NCI-H774 (cell line): ENCODE measurements at places on chromosomes 3 and 15.

DNA sequence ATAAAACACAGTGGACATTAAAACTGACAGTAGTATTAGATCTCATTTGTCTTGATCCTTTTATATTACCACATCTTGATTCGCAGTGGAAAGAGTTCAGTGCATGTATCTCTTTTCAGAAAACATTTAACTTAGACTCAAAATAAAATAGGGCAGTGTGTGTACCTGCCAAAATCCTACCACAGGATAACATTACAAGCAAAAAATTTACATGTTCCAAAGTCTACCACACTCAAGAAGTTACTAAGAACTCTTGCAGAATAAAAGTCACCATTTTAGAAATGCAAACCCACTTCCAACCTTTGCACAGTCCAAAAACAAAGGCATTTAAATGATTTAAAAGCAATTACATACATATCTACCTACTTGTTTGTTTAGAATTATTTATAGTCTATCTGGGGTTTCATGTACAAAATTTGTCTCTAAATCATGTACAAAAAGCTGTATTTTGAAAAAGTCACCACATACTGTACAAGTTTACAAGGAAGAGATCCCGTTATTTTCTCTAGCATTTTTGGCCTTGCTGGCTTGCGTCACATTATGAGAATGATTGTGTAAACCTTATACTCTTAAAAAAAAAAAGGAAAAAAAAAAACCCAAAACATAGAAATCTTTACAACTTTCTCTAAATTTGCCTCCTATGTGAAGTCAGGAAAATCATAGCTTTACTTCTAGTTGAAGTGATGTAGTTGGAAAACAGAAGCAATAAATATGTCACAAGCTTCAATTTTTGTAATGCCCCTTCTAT lies 153.8 kb downstream of the ADAM10 start:
- no peak for DNase-seq

GRCh38 chr3:4731543-4732111 lies 238.5 kb downstream of the ITPR1 start:
- no peak for DNase-seq

GRCh38 chr15:64070965-64071851 lies 22.4 kb downstream of the CIAO2A start:
- DNase-seq: no peak

- DNase-seq: no peak
Measured at GRCh38 chr3:133999891-134000685, 29.6 kb downstream of the SLCO2A1 start.

DNA sequence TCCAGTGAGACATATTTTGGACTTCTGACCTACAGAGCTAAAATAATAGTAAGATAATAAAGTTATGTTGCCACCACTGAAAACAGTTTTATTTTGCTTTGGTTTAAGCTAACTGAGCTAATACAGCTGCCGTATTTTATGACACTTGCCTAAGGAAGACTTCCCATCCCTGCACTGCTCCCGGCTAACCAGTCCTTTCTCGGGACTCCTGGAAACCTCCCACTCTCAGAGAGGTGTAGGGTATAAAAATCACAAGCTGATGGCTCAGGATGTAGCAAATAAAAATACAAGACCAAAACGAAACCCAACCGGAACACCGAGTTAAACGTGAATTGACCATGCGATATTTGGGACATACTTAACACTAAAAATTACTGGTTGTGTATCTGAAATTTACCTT lies 448 bp upstream of the KBTBD12 start:
- DNase-seq: no peak

DNA sequence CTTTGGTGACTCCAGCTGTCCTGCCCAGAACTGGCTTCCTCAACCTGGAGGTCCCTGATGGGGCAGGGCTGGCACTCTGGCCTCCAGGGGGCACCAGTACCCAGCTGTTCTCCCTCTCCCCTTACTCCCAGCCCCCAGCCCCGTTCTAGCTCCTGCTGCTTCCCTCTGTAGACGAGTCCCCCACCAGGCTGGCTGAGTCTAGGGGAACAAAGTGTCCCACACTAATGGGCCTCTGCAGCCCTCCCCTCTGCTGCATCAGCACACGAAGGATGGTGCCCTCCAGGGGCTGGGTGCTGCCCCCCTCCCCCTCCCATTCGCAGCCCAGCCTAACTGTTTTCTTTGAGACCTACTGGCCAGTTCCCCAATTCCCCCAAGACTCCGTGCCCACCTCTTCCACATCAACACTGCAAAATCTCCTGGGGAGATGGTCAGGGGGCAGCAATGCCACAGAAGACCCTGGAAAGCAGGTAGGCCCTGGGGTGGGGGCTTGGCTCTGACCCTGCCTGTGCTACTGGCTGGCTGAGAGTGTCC lies 4.2 kb downstream of the RHCG start:
- no peak for DNase-seq

GRCh38 chr3:170572665-170573253 lies 13.1 kb downstream of the SLC7A14 start:
- DNase-seq: no peak

GRCh38 chr15:79948095-79948695 lies 22.8 kb downstream of the BCL2A1 start:
- DNase-seq: no peak

DNA sequence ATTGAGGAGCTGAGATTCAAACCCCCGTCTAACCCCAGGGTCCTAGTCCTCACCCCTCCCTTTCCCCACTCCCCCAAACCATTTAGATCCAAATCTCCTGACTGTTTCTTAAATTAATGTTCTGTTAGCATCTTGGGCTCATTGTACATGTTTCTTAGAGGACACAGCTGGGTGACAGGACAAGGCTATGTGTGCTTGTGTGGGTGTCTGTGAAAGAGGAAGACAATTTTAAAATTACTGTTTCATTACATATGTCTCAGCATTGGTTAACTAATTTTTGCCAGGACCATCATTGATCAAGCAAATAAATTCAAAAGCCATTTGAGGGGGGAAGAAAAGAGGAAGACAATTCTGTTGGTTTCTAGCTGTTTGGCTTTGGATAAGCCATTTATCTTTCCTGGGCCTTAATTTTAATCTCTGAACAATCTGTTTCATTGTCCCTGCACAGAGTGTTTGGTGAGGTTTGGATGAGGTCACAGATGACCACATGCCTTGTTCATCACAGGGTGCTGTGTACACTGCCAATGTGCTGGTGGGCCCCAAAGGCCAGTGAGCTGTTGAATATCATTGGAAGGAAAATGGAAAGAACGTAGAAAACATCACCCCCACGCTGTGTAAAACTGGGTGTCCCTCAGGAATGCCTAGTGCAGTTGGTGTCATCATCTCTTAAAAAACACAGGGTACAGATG lies 51.9 kb downstream of the RPLP1 start:
- no peak for DNase-seq

DNA sequence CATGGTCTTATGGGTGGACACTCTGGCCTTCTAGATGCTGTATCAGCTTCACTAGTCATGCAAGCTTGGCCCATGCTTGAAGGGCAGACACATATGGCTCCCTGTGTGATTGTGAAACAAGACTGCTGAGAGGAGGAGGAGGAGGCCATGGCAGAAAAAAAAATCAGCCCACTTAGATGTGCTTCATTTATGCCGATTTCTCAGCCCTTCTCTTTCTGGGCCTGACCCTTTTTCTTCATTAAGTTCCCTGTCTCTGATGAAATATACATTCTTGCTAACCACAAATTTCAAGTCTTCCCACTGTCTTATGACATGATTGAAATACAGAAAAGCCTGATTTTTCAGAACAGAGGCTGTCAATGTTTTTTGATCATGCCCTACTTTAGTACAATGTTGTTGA lies 213.0 kb upstream of the FEZF2 start:
- no peak for DNase-seq

- DNase-seq: no peak
Measured at GRCh38 chr15:74835312-74835823, 7.6 kb downstream of the ULK3 start.

DNA sequence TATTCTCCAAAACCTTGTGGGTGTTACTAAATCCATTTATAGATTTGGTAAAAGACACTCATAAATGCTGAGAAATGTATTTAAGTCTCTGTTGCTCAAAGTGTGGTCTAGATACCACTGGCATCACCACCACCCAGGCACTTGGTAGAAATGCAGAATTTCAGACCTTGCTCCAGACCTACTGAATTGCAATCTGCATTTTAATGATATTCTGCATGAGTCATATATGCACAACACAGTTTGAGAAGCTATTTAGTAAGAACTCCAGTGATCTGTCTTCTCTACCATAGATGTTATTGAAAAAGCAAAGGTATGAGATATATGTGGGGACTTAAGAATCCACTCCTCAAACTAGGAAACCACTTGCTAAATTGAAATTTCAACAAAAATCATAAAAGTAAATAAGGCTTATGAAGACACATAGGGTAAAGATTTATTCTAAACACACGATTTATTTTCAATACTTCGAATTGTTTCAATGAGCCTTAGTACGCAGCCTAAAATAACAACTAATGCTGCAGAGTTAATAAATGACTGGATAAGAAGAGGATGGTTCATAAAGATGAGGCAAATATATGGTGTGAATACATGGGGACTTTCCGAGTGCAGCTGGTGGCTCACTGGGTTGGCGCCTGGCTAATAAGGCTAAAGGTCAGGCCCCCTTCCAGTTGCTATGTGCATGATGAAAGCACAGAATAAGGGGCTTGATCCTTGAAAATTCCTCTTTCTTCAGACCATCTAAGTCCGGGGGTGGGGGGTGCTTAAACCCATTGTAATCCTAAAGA lies 813.3 kb downstream of the NR2F2 start:
- no peak for DNase-seq

DNA sequence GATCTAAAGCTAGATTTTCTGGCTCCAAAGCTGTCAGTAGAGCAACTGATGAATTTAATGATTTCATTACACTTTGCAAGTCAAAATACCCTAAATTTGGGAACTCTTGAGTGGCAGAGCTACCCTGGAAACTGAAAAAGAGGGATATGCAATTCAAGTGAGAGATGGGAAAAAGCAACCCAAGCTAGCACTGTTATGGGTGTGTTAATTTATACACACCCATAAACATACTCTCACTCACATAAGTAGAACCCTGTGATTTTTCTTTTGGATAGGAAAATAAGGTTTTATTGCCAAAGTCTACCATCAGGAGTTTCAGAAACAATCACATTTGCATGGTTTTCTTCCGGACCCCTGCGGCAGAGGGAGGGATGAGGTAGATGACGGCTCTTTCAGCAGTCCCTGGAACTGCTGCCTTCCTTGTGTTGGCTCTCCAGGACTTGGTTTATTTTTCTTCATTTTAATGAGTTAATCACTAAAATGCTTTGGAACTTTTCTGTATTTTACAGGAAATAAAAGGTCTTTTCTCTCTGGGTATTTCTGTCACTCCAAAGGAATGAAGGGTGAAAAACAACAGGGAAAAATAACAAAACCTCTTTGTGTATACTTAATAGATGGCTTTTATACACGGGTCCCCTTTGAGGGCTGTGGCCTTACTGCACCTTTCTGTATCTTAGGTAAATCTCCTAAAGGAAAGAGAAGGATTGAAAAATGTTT lies 63.8 kb downstream of the TTC23 start:
- DNase-seq: no peak

GRCh38 chr15:99980752-99981151 lies 247.5 kb upstream of the LYSMD4 start:
- no peak for DNase-seq

DNA sequence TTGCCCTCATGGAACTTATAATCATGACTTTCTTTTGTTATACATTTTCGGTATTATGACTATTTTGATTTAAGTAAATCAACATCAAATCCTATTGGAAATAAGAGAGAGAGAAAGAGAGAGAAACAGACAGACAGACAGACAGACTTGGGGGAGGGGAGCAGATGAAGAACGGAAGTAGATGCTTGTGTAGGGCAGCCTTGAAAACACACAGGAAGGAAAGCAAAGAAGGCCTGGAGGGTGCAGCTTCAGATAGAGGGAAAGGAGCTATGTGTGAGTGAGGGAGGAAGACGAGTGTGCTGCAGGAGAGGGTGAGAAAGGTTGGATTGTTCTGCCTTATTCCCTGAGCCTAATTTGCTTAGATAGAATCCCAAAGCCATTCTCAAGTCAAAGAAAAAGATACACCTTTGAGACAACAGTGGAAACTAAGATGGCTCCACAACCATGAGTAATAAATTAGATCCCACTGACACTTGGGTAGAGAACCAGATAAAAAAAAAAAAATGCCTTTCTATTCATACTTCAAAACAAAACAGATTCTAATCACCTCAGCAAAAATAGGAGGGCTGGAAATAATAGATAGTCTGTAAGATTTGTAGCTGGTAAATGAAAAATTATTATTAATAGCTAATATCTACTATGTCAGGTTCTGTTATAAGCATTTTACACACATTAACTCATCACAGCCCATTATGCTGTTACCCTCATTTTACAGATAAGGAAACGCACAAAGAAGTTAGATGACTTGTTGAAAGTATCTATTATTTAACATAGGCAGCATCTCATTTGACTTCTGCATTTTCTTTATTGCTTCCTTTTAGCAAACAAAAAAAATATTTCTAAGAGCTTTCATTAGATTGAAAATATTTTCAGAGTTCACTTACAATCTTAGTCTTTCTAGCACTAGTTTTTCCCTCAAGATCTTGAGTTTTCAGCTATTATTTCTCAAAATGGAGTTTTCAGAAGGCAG lies 214.1 kb downstream of the TNIK start:
- no peak for DNase-seq

DNA sequence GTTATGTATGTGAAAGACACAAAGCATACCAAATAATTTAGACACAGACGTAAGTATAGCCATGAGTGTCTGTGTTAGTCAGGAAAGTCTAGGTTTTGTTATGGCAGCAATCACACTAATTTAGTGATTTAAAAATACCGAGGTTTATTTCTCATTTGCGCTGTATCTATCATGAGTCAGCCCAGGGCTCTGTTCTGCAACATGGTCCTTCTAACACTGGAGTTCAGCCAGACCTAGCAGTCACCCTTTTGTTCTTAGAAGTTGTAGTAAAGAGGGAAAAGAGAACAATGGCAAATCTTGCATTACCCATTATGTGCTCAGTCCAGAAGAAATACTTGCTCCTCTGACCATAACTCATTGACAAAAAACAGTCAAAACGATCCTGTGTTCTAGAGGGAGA lies 311.5 kb downstream of the NLGN1 start:
- DNase-seq: no peak

DNA sequence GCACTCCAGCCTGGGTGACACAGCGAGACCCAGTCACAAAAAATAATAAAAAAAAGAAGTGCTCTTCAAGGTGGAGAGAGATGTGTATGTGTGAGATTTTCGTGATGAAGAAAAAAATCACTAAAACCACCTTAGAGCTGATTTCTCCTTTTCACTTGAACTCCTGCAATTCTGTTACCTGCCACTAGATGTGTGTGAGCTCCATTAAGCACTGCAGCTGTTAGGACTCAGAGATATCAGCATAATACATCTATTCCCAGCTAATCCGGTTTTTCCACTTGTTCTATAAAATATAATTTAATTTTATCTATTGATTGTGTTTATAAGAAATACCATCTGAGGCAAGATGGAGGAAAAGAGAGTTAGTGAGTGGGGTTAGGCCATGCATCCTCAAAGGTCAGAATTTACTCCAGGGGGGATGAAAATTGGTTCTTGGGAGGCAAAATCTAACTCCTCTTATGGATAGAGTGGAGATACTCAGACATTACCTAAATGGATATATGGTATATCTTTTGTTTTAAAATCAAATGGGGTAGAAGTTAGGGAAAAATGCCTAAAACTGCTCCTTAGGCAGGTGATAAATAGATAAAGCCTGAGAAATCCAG lies 152.7 kb downstream of the IL20RB start:
- no peak for DNase-seq
